ENCODE measurements at places on chromosomes 11 and 22.

GRCh38 chr11:44434191-44434590 lies 124.3 kb upstream of the ALX4 start:
- no peak for DNase-seq

DNA sequence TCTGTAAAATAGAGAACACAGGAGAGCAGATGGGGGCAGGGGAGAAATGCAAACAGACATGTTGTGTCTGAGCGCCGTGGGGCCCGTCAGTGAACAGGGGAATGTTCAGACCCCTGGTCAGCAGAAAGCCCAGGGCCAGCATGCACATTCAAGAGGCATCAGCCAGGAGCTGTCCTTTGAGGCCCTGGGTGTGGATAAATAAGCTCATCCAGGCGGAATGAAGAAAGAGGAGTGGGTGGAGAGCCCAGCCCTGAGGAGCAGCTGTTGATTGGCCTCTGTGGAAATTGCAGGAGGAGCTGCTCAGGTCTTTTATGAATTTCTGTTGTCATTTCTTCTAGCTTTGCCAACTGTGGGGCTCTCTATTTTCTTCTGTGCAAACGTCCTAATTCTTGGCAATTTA lies 49.7 kb upstream of the CECR2 start:
- DNase-seq = no peak

DNA sequence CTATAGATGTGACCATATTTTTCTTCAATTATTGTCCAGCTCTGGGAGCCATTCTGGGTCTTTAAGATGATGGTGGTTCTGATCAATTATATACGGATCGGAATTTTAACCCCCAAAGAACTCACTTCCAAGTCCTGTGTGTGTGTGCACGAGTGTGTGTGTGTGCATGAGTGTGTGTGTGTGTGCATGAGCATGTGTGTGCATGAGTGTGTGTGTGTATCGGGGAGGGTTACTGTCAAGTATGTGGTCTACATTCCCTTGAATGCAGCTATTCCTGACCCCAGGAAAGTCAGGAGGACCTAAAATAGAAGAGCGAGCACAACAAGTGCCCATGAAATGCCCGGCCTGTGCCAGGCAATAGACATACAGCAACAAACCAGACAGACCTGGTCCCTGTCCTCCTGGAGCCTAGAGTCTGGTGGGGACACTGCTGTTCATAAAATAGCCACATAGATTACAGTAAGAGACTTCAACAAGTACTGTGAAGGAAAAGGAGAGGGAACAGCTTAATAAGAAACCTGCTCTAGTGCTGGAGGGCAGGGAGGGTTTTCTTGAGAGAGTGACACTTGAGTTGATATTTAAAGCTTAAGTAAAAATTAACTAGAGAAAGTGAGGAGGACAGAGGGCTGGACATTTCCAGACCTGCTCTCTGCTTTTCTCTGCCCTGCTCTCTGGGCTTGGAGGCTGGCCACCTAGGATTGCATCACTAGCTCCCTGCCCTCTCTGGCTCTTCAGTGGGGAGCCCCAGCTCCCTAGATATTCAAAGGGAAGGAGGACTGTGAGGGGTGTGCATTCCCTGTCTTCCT lies 66.1 kb upstream of the SPON1 start:
- DNase-seq = no peak

DNA sequence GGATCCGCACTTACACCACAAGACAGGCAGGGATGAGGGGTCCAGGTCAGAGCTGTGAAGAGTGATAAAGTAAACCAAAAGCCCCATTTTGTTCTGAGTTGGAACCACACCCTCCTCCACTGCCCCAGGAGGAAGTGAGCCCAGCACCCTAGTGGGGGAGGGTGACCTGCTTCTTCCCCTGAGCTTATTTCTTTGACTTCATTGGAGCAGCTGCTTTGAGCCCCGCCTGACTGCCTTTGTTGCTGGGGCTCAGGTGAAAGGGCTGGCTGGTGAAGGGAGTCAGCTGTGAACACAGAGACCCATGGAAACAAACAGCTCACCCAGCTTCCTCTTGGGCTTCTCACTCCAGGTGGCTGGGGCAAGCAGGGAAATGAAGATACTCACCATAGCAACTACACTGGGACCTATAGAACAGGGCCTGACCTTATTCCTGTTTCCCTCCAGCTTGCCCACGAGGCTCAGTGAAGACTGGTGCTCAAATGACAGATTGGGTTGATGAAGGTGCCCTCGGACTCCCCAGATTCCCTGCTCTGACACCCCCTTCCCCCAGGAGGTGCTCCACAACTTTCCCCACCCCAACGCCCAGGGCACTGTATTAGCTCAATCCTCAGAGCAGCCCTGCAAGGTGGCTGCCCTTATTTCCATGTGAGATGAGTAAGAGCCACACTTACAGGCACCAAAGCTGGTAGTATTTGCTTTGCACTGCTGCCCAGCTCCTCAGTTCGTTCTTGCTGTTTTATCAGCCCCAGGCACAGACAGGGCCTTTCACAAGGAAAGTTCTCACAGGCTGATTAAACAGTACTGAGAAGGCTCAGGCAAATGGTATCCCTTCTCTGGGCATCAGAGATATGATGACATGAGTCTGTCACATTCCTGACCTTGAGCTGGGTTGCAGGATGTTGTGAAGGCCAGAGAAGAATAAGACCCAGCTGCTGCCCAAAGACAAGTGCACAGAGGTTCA lies 2.4 kb downstream of the UCP2 start:
- peak; percentile 46 for DNase-seq

- no peak for DNase-seq
Measured at GRCh38 chr11:45988921-45989320, 66.5 kb downstream of the LARGE2 start.

- peak; percentile 78 for DNase-seq
Measured at GRCh38 chr11:34052036-34052607, 591 bp downstream of the CAPRIN1 start.

GRCh38 chr11:120335556-120335907 lies 681 bp upstream of the ARHGEF12 start:
- DNase-seq = no peak

- DNase-seq = no peak
Measured at GRCh38 chr11:72661486-72661885, 12.7 kb downstream of the PDE2A start.

- DNase-seq = no peak
Measured at GRCh38 chr22:28927630-28928029, 44.3 kb downstream of the ZNRF3 start.

- no peak for DNase-seq
Measured at GRCh38 chr11:19753451-19754106, 40.9 kb downstream of the NAV2 start.

DNA sequence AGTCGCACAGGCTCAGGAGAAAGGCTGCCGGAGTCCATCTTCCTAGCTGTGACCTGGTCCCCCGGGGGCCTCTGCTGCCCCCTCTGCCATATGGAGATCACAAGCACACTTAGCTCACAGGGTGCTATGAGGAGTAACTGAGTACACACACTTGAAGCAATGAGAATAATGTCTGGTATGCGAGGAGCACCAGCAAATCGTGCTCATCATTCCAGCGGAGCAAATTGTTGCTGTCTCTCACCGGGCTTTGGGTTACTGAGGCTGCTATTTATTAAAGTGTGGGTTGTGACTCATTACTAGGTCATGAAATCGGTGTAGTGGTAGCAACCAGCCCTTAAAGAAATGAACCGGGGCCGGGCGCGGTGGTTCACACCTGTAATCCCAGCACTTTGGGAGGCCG lies 48.1 kb upstream of the EIF3D start:
- no peak for DNase-seq

DNA sequence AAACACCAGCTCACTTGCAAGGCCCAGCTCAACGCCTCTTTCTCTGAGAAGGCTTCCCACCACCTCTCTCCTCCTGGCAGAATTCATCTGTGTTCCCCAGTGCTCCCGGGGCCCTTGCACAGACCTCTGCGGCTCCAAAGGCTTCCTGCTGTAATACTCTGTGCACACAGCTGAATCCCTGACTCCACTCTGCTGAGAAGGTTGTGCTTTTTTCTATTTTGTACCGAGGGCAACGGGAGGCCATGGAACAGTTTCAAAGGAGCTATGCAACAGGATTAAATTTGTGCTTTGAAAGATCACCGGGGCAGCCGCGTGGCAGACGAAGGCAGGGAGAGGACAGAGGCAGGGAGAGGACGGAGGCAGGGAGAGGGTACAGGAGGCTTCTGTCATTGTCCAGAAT lies 49.2 kb upstream of the SYT7 start:
- DNase-seq = no peak

- no peak for DNase-seq
Measured at GRCh38 chr11:93724089-93724488, 17.2 kb downstream of the TAF1D start.

DNA sequence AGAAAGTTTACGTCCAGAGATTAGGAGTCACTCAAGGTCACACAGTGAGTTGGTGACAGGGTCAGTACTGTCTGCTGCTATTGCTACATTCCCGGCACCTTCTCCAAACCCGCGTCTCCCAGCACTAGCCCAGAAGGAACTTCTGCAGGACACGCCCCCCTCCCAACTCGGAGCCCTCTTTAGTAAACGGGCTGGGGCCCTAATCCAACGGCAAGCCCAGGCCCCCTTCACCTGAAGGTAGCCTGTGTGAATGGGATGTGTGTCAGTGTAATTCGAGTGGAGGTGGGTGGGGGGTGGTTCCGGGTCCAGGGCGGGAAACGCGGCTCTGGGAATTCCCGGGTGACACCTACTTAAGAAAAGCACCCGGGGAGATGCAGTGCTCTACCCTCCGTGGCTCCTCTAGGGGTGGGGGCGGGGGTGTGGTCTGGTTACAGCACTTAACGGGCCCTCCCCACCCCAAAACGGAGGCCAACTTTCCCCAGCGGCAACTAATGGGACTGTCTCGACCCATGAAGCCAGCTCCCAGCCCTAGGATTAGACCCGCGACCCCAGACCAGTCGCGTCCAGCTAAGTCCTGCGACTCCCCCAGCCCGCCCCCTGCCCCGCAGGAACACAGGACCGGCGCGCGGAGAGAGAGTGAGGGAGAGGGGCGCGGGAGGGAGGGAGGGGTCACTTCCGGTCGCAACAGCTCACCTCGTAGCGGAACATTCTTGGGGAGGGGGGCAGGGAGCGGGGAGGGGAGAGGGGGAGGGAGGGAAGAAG lies 468 bp downstream of the PATL1 start:
- peak; percentile 34 for DNase-seq

- DNase-seq = peak; percentile 37
Measured at GRCh38 chr11:61777234-61778090, 14.9 kb downstream of the TMEM258 start.

DNA sequence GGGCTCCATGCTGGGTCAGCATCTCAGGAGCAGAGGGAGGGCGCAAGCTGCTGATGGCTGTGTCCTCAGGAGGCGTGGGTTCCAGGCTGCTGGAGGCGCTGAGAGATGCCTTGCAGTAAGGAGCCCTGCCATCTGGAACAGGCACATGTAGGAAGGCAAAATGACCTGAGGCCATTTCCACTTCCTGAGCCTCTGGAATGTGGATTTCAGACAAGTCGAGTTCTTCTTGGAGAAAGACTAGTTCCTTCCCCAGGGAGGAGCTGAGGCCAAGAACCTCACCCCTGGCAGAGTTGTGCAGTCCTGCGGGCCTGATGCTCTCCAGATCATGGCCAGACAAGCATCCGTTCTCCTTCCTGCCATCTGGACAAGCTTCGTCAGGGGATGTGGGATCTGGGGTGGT lies 19.3 kb downstream of the HPS4 start:
- no peak for DNase-seq

GRCh38 chr22:48478529-48479265 lies 1349.0 kb downstream of the BRD1 start:
- DNase-seq = no peak

DNA sequence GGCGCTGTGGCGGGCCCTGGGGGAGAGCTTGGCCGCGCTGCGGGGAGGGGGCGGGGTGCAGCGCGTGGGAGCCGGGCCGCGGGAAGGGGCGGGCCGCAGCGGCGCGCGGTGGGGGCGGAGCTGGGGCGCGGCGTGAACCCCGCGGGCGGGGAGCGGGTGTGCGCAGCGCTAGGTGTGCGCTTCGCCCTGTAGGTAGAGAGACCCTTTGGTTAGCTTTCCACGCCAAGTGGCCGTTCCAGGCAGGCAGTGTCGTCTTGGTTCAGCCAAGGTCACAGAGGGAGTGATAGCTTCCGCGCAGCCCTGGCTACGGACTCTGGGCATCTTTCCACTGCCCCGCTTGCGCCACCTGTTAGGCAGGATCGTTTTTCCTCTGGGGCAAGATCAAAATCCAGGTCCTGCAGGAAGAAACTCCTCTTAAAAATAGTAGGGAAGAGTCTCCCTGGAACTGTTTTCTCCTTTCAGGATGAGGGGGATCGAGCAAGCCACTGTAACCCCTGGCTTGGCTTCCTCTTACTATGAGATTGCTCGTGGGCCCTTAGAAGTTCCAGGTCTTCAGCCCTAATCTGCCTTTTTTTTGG lies 434 bp downstream of the BANF1 start:
- DNase-seq = no peak

DNA sequence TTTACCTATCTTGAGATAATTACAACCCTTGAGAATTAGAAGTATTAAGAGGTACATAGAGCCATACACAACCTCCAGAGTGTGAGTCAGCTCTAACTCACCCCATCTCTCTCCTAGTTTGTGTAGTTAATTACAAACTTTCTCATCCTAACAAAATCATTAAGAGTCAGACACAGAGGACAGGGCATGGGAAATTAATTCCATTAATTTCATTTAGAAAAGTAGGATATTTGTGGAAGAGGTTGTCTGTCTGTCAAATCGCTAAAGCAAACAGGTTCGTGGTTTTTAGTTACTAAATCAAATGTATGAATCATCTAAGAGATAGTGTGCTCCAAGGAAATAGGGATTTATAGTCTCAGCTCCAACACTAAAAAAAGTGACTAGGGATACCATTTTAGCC lies 1261.4 kb upstream of the TENM4 start:
- no peak for DNase-seq

- no peak for DNase-seq
Measured at GRCh38 chr22:46099740-46100139, 50.6 kb upstream of the PPARA start.

- no peak for DNase-seq
Measured at GRCh38 chr22:22820076-22820475, 67.5 kb upstream of the IGLL5 start.

DNA sequence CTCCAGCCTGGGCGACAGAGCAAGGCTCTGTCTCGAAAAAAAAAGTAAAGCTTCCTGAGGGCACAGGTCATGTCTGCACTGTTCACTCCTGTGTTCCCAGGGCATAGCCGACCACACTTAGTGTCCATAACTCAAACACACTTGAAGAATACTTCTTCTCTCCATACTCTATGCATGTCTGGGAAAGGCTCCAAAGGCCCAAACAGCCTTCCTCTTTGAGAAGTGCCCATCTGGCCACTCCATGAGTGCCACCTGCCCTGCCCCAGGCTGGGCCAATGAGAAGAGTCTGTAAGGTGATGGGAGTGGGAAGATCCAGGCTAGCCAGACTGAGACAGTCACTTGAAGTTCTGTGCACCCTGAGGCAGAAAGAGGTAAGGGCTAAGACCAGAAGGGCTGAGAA lies 24.7 kb downstream of the DGCR2 start:
- DNase-seq = no peak

DNA sequence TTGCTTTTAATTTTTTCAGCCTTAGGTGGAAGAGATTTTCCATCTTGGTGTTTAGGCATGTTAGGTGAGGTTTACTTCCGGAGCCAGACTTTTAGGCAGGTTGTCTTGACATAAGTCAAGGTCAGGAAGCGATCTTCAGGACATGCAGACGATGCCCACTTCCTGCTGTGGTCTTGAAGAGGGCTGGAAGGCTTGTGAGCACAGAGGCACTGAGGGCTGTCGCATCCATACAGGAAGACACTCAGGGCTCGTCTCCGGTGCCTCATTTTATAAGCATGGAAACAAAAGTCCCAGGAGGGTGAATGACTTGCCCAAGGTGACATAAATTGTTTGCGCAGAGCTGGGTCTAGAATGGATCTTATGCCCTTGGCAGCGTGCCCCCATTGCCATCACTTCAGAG lies 30.8 kb downstream of the MARK2 start:
- no peak for DNase-seq

All from stimulated activated CD8-positive, alpha-beta memory T cell treated with anti-CD3 and anti-CD28 coated beads, Interleukin-2, amount 100 ng/mL, for 1 hour (primary cell).